ENCODE measurements at places on chromosomes 1 and 21.

DNA sequence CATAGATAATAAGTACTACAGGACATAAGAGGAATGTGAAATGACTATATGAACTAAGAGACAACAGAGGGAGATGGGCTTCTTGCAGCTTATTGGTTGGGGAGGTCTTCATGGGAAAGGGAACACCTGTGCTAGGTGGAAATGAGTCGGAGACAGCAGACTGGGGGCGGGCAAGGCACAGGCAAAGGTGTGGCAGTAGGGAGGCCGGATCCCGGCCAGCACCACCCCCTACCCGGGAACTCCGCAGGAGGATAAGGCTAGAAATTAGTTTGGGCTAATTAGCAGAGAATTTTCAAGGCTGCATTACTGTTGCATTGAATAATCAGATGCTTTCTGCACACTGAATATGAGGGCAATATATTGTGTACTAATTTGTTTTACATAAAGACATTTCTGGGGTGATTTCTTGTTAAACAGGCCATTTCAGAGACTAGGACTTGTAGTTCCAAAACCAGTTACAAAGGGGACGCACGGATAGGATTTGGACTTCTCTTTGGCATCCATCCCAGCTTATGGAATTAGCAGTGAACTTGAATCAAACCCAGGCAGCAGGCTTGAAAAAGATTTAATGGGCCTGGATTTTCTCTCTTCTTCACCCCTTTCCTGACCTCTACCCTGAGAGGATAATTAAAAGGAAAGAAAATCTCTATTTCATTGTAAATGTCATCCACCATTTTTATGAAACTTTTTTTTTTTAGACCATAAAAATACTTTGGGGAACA is 2.2 kb upstream of the HUNK start:
- no peak for DNase-seq

DNA sequence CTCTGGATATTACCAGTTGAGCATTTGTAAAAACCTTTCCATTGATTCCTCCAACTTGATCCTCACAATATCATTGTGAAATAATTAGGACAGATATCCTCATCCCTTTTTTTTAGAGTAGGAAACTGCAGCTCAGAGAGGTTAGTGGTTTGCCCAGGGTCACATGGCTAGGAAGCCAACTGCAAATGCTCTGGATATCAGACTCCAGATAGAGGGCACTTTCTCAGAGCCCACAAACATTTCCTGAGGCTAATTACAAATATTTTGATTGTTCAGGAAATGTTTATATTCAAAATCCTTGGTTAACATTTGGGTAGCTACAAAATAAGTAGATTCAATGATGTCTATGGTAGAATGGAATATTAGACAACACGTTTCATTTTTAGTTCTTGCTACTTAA is 154.8 kb upstream of the DPYD start:
- DNase-seq: no peak

GRCh38 chr1:157119008-157119407 is 19.2 kb downstream of the ETV3 start:
- DNase-seq: no peak

DNA sequence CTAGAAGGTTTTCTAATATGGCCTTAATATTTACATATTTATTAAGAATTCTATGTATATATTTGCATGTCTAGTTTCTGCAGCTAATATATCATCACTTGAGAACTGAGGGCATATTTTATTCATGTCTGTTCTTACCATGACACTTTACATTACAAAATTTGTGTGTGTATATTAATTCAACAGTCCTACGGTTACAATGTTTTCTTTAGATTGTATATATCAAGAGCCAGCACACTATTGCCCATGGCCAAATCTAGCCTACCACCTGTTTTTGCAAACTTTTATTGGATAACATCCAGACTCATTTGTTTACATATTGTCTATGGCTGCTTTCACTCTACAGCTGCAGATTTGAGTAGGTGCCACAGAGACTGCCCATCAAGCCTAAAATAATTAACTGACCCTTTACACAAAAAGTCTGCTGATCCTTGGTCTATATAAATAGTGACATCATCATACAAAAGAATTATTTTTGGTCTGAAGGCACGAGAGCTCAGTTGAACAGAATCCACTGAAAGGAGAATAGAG is 577.4 kb upstream of the PBX1 start:
- no peak for DNase-seq

GRCh38 chr1:14328685-14329084 is 269.8 kb upstream of the KAZN start:
- no peak for DNase-seq

- DNase-seq: no peak
These were observed 16.6 kb downstream of the TSNAX start for GRCh38 chr1:231544943-231545592.

DNA sequence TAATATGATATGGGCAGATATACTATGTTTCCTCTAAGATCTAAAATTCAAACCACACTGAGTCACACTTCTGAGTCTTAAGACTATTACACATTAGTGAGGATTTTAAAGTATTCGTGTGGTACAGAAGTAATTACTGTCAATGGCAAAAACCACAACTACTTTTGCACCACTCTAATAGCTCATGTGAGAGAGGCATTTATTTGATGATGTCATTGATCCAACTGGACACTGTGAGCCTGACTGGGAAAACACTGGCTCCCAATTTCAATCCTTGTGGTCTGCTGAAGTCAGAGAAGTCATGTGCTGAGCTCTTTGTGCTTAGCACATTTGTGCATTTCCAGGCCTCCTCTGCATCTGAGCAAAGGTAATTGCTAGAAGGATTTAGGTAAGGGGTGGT is 377.8 kb downstream of the USH2A start:
- no peak for DNase-seq

DNA sequence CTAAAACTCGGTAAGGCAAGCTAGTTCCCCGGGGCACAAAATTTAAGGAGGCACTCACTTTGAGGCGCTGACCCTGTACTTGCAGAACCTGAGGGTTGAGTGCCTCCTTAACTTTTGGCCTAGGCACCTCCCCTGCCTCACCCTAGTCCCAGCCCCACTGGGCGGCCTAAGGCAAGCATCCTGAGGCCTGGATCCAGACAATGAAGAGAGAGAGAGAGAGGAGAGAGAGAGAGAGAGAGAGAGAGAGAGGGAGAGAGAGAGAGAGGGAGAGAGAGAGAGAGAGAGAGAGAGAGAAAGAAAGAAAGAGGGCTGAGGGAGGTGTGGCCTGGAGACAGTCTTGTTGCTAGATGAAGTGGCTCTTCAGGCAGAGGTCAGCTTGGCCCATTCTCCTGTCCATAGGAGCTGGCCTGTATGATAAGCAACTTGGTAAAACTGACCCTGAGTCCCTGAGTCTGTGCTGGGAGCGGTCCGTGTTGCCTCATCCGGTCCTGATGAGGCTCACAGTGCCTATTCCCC is 7.4 kb upstream of the LRRN2 start:
- DNase-seq: no peak

- DNase-seq: no peak
These were observed 145.0 kb upstream of the DNAH14 start for GRCh38 chr1:224784265-224785039.

DNA sequence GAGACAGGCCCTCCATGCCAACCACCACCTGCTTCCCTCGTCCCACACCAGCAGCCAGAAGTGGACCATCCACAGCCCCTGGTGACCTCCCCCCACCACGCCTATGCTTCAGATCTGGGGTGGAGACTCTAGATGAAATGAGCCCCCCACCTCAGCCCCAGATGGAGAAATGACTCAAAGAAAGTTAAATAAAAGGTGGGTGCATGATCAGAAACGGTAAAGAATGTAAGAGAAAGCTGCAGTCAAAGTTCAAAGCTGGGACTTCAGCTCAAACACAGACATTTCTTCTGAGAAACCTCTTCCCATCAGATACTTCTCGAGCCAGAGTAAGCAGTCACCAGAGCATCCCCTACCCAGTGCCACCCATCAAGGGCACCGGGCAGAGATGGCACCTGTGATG is 43.1 kb upstream of the HMGB4 start:
- no peak for DNase-seq

DNA sequence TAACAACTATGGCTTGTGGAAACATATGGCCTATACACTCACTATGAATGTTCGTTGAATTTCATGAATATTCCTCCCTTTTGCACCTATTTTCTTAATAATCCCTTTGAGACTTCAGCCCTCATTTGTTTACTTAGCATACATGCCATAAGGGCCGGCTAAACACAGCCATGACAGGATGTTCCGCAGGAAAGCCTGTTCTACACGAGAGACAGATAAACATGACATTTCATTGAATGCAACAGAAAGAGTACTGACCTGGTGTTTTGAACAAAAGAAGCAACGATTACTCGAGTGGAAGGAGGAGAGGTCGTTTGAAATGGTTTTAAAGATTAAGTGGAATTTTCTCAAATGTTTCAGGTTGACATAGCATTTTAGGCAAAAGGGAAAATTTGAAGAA is 459.5 kb upstream of the CXADR start:
- DNase-seq: no peak

- no peak for DNase-seq
These were observed 280.1 kb downstream of the PTPRC start for GRCh38 chr1:198918920-198919319.

DNA sequence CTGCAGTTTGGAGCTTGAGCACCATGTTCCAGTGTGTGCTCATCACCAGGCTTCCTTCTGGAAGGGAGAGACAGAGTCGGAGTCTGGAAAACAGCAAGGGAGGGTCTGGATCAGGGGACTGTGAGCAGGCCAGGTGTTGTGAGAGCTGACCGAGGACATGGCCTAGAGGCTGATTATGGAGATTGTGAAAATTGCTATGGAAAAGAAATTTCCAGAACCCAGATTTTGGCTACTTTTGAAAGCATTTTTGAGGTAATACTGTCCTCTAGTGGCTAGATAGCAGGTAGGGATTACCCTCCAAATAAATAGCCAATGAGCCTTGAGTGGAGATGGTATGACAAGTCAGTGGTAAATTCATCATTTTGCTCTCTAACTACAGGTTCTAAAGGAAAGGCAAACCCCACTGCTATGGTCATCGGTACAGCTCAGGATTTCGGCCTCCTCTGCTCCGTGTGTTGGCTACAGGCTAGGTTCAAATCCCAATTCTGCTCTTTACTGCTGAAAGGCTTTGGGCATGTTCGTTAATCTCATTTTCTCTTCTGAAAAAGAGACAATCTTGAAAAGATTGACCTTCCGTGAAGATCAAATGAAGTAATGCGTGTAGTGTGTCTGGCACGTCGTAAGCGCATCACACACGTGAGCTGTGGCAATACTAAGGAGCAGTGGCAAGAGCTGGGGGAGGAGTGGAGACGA is 1.0 kb upstream of the HAO2 start:
- DNase-seq: no peak

- no peak for DNase-seq
These were observed 2.6 kb downstream of the TEDDM1 start for GRCh38 chr1:182397653-182398393.

DNA sequence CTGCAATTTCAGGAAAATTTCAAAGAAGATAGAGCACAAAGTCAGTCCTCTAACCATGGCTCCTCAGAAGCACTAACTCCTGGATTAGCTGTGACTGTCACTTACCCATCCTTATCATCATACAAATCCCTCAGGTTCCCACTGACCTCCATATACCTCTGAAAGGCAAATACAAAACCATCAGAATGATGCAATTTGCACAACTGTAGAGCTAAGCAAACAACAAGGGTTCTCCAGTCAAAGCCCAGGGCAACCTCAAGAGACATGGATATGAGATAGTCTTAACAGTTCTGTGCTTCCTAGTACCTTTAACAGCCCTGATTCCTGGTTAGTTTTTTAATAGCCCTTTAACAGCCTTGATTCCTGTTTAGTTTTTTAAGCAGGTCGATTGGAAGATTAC is 2.1 kb downstream of the SF3A3 start:
- no peak for DNase-seq

DNA sequence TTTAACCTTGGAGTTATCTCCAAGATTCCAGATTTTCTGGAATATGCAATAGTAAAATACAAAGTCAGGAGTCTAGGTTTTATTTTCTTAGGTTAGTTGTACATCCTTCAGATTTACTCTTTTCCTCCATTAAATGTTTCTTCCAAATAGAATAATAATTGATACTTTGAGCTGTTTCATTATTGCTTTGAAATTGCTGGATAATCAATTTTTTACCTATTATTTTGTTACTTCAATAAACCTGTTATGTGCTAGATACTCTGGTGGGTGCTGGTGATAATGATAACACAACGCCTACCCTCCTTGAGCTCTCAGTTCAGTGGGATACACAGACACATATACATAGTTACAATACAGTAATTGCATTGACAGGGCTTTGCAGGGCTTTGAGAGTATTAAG is 79.4 kb downstream of the GPR161 start:
- DNase-seq: no peak

DNA sequence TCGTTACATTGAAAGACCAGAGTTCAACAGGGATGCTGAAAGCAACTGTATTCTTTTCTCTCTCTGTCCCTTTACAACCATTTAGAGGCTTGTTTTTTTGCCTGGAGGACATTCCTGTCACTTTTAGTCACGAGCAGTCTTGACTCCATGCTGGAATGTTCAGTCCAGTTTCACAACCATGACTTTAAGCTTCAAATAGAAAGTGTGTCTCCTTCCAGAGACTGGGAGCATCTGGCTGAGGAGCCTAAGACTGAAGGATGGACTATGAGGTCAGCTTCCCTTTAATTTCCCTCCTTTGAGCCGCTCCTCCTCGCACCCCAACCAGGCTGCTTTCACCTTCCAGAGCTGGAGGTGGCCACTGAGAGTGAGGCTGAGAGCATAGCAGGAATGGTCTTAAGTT is 10.5 kb upstream of the RYR2 start:
- no peak for DNase-seq

DNA sequence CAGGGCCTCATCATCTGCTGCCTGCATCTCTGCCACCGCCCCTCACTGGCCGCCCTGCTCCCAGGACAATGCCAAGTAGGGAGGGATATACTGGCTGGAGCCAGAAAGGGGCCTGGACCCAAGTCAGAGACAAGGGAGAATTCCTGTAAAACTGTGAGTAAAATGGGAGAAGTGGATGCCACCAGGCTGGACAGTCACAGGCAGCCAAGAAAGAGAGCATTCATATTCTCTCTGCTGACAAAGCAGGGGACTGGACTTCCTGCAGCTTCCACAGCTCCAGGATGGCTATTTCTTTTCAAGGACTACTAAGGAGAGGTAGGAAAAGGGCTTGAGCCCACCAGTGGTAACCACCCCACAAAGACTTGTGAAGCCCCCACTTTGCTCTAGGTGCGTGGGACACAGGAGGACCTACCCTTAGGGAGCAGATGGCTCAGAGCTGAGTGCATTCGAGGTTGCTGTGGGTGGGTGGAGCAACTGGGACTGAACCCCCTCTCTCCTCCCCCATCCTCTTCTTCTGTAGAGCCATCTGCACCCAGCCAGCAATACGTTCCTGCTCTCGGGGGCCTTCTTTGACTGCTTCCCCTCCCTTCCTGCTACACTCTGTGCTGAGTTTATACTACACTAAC is 57.5 kb downstream of the GLIS1 start:
- no peak for DNase-seq

DNA sequence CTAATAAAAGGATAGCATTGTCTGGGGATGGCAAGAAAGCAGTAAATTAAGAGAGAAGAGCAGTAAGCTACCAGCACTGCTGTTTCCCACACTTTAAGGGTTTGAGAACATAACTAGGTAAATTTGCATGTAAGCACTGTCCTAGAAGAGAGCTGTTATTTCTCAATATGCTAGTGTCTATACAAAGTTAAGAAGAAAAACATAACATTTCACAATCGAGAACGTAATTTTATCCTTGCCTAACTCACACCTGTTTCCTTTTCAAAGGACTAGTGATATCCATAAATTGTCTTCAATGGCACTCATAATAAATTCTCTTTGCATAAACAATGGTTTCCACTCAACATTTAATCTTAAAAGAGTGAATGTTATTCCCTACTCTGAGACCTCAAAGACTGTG is 576.0 kb downstream of the PTBP2 start:
- DNase-seq: no peak

GRCh38 chr1:227952374-227953021 is 4.8 kb upstream of the WNT9A start:
- DNase-seq: no peak

Data from stimulated activated CD8-positive, alpha-beta memory T cell treated with anti-CD3 and anti-CD28 coated beads, Interleukin-15, amount 100 ng/mL, for 4 hours (primary cell).